ENCODE measurements at places on chromosomes 6 and 20. TPM values are rescaled to one million over a fixed set of nuclear protein-coding genes. Genes with fewer than 3 reads are reported as not detected.

DNA sequence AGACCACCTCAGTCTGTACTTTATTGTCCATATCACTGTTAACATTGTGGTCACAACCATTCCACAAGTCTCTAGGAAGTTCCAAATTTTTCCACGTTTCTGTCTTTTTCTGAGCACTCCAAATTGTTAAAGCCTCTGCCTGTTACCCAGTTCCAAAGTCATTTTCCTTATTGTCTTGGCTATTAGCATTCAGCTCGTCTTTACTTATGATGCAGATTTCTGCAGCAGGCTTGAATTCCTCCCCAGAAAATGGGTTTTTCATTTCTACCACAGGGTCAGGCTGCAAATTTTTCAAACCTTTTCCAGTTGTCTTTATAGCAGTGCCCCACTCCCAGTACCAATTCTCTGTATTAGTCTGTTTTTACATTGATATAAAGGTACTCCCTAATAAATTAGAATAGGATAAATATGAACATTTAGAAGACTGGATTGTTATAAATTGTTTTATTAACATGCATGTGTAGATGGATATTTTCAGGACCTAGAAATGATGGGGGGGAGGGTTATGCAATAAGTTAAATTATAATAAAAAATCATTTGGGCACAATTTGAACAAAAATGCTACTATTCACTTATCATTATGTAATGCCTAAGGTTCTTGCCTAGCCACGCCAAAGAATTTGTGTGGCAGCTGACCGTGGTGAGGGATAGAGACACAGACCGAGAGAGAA is 595.3 kb upstream of the ADGRB3 start:
- no peak for DNase-seq

- no peak for DNase-seq
Observed at GRCh38 chr6:118317581-118318563, 230.2 kb upstream of the PLN start.

DNA sequence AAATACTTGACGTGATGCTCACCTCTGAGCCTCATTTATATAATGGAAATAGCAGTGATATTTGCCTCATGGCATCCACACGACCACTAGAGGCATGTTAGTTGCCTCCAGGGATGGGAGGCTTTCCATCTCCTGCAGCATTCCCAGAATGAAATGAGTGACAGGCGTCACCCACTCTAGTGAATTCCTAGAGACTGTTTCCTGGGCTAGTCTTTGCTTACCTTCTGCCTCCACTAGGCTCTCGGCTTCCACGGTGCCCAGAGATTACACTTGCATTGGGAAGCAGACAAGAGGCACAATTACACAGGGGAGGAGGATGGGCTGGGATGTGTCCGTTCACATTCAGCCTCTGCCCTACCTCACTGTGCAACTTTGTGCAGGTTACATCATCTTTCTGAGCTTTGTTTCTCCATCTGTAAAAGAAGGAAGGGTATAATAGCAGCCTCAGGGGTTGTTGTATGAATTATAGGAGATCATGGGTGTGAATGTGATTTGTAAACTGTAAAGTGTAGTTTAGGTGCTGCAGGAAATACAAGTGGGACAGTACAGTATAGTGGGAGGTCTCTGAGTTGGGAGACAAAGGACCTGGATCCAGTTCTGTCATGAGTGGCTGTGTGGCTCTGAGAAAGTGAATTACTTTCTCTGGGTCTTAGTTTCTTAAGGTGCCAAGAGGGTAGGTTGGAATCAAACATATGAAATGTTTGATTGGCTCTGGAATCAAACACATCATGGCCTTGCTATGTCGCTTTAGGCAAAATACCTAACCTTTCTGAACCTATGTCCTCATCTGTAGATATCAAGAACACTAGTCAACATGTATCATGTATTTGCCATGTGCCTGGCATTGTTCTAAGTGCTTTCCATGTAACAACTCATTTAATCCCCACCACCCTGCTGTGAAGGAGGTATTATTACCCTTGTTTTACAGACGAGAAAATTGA is 3.6 kb upstream of the VSTM2L start:
- DNase-seq, result no peak

DNA sequence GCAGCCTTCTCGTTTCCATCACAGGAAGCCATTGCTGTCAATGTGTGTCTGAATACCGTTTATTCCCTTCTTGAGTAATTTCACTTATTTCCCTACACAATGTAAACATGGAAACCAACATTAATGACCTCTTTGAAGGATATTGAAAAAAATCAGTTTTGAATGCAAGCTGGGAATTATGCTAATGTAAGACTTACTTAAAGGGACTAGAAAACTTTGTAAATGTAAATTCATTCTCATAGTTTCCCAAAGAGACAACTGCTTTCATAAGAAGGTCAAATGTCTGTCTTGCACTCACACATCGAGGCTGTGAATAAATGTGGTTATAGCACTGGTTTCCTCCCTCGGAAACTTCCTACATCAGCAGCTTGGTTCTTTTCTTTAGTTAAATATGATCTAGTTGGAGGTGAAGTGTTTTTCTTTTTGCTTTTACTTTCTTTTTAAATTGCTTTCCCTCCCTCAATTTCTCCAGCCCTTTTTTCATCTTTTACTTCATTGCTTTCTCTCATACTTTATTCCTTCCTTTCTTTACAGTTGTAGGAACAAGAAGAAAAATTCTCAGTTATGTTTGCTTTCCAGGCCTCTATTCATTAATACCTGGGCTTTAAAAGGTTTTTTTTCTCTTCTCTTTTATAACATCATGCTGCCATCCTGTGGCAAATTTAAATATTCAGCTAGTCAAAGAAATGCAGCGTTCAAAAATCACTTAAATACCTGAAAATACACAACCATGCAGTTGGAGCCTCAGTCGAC is 108.3 kb downstream of the TNFAIP3 start:
- peak; percentile 17 for DNase-seq

Gene CDH22
- total RNA-seq, result not detected

GRCh38 chr20:54204063-54204462 is 3.8 kb upstream of the PFDN4 start:
- DNase-seq, result no peak

All from CD4-positive, alpha-beta T cell (primary cell).